ENCODE measurements at places on chromosomes 3 and 15.

DNA sequence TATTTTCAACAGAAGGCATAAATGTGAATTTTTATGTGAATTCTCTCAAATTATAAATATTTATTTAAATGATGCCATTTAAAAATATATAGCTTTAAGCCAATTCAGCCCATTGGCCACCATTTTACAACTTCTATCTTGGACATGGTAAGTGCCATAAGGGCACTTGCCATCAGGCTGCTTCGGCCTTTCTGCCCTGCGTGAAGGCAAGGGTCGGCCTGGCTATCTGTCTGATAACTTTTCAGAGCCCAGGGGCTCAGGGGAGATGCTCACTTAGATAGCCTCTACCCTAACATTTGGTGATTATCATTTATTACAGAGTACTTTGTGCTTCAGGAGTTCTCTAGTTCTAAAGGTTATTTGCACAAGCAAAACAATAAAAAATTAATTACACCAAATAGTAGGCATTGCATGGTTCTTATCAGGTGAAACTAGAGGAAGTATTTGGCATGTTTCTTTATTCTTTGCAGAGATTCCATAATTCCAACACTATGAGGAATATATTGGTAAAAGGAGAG, 62.4 kb upstream of the MBNL1 start:
- H3K27ac ChIP-seq: no peak overlapping the region
- no peak overlapping the region for H3K4me3 ChIP-seq
- H3K36me3 ChIP-seq: no peaks in the 10 kb centered on the region
- DNase-seq: no peak

DNA sequence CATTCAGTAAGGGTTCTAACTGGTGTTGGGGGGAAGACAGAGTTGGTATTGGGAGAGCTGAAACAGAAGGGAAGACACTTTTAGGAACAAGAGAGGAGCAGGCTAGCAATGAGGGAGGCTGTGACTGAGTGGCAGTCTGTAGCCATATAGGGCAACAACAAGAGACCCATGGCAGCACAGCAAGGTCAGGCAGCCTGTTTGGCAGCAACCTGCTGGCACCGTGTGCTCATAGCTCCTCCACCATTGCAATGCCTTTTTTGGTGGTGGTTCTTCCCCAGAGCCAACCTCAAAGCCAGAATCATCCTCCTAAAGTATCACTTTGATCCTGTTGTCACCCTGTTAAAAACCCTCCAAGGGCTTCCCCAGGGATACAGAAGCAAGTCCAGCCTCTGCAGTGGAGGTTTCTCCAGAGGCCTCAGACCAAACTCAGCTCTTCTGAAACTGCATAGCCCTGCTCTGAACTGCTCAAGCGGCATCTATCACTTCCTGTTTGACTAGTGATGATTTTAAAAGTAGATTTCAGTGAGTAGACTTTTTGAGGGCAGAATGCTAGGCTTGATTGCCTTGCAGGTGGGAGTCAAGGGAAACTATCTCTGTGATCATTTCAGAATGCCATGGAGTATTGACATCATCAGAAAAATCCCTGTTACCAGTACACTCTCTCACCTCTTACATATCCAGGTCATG, 176.9 kb downstream of the STAC start:
- DNase-seq: no peak
- H3K27ac ChIP-seq: no peak overlapping the region
- H3K4me3 ChIP-seq: no peak overlapping the region
- no peaks in the 10 kb centered on the region for H3K4me1 ChIP-seq
- H3K27me3 ChIP-seq: no peaks in the 10 kb centered on the region
- H3K36me3 ChIP-seq: no peaks in the 10 kb centered on the region

DNA sequence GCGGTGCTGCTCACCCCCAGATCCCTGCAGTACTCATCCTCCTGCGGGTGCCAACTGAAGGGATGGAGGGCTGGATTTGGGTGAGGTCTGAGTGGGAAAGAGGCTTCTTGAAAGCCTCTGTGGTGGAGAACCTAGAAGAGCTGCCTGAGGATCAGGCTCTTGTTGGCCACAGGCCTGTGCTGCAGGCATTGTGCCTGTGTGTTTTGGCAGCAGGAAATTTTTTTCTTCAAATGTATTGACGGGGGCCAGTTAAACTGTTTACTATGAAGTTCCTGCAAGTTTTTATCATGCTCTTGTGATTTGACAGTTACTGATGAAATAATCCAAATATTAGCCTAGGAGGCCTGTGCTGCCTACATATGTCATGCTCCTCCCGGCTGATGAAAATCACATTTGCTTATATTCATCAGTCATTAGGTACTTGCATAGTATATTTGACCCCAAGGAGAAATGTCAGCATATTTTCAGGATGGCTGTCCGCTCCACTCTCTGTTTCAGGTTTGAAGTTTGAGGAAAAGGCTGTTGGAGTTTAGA, 103.1 kb downstream of the THSD4 start:
- H3K27ac ChIP-seq: no peak overlapping the region
- no peak for DNase-seq
- no peaks in the 10 kb centered on the region for H3K27me3 ChIP-seq
- H3K4me1 ChIP-seq: peaks cover 8% of the 10 kb centered on the region
- no peak overlapping the region for H3K4me3 ChIP-seq

GRCh38 chr3:47949979-47950378, 66.2 kb downstream of the MAP4 start:
- no peak overlapping the region for H3K27ac ChIP-seq
- H3K4me3 ChIP-seq: no peak overlapping the region
- H3K36me3 ChIP-seq: no peaks in the 10 kb centered on the region
- no peak for DNase-seq
- no peaks in the 10 kb centered on the region for H3K27me3 ChIP-seq

Measured in MCF 10A (cell line).